ENCODE measurements at places on chromosomes 3 and 15. TPM values are rescaled to one million over a fixed set of nuclear protein-coding genes. Genes with fewer than 3 reads are reported as not detected.

DNA sequence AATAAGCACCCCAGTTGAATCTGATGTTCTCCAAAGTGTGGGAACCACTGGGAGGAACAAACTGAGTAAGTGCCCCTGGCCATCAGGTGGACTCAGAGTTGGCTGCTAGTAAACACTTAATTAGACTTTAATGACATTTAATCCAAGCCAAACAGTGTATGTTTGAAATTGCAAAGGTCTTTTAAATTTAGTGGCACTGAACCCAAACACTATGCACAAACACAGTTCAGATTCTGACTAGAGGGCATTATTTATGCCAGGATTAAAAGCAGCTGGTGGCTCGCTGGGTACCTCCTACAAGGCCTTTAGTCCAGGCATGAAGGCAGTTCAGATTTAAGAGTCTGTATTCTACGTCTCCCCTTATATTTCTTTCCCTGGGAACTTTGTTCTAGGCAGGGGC lies 264.8 kb downstream of the CLSTN2 start:
- no peak for DNase-seq

GRCh38 chr3:52109611-52110301 lies 44.5 kb downstream of the POC1A start:
- peak; percentile 65 for DNase-seq

DNA sequence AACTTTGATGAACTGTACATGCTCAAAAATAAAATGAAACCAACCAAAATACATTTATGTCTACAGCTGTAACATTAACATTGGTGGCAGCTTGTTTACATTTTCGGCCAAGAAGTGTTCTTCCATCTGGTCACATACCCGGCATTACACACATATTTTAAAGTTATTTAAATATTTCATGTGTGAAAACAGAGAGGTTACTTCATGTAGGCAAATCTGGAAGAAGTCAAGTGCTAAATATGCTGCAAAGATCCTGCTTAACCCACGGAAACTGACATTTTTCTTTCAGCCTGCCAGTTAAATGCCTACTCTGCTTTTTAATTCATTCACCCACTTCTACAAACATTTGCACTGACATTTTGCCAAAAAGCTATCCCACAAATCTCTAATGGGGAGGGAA lies 69.7 kb downstream of the MB21D2 start:
- peak; percentile 48 for DNase-seq

The LRRC15 gene
- 10.0 TPM for total RNA-seq

The EXD1 gene
- not detected for total RNA-seq

DNA sequence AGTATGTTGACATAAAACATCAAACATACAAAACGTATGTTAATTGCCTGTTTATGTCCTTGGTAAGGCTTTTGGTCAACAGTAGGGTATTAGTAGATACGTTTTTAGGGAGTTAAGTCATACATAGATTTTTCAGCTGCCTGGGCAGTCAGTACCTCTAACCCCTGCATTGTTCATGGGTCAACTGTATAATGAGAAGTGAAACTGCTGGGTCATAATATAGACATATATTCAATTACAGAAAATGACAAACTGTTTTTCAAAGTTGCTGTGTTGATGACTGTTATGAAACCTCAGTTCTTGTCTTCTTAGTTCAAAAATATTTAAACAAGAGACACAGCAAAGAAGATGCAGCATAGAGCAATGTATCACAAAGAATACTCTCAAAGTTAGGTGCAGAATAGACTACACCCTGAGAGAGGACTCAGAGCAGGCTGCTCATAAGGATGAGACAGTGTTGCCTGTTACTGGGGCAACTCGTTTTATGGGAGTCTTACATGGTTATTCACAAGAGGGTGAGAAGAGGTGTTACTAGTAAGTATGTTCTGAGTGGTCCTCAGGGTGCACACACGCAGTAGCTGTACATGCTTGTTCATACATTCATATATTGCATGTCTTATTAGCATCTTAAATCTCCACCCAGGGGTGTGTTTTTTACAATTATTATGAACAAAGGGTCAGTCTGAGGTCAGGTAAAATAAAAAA lies 53.1 kb upstream of the ADAMTS17 start:
- DNase-seq = no peak

The ERC2 gene
- total RNA-seq = 0.09 TPM

DNA sequence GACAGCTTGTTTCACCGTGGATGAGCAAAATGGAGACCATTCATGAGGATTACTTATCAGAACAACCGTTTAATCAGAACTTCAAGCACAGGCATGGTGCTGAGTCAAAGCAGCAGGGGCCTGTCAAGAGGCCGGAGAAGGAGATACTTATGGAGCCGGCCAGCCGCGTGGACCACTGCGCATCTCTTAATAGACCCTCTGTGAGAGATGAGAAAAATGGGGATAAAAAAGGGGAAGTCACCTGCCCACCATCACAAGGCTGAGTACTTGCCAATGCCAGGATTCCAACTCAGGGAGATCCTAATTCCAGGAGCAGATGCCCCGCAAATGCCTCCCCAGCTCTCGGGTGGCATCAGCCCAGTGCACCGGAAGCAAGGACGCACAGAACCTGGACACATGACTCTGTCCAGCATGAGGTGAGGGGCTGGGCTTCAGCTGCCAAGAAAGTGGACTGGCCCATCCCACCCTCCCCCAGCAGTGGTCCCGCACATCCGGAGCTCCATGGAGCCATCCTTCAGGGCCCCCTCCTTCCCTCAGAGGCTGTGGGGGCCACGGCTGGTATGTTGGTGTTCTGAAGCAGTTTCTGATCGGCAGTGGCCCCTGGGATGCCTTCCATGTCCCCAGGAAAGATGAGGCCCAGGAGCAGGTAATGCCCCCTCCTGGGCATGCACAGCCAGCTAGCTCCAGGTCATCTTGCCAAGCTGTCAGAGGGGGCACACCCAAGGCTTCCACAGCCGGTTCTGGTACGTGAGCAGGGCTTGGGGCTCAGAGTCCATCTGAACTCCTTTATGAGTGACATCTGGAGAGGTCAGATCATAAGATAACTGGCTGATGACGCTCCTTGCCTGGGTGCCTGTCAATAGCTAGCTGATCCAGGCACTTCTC lies 143.8 kb downstream of the ATP10A start:
- DNase-seq = no peak

GRCh38 chr3:141804778-141805639 lies 41.8 kb downstream of the GRK7 start:
- DNase-seq = no peak

DNA sequence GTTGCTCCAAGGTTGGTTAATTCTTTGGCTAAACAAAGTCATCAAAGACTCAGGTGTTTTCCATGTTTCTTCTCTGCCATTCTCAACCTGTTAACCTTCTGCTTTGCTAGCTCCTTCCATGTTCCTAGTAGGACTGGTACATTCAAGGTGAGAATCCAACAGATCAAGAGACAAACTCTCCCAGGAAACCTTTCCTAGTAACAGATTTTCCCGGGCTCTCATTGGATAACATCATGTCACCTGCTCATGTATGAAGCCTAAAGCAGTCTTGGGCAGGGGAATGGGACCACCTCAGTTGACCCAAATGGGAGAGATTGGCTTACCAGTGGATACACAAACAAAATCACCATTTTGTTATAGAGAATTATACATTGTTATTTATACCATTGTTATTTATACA lies 14.9 kb downstream of the SEMA6D start:
- DNase-seq = no peak

DNA sequence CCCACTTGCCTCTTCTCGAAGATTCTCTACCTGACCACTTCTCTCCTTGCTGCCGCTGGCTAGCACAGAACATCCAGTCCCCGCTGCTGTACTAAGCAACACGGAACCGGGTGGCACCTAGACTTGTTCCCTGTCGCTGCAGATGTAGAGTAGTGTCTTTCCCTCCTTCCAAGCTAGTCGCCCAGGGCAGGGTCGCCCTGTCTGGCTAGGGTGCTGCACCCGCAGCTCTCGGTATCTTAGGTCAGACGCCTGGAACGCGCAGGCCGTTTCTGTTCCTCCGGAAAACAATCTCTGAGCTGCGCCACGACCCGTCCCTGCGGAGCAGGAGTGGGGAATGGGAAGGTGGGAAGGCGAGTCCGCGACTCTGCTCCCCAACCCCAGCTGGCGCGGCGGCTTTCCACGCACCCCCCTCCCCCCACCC lies 758 bp upstream of the SNX33 start:
- no peak for DNase-seq

The TRIM71 gene
- total RNA-seq = not detected

DNA sequence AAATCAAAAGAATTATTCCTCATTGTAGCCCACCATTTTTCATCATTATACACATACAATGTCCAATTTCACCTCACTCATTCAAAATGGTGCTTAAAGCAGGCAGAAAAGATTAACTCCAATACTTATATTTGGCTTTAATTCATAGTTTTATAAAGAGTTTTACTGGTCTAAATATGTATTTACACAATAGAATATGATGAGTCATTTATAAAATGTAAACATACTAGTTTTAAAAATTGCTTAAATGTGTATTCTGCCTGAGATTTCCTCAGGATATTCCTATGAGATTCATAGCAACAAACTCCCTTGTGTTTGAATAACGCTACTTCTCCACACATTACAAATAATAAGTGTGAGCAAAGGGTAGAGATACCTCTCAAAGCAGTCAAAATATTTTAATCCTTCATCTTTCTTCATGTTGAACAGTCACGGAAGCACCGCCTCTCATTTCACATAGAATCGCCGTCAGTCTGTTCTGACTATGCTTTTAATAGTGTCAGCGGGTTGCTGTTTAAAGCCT lies 75.7 kb upstream of the GBE1 start:
- no peak for DNase-seq

- DNase-seq = no peak
These were observed 959 bp downstream of the TPM1 start for GRCh38 chr15:63043335-63044076.

DNA sequence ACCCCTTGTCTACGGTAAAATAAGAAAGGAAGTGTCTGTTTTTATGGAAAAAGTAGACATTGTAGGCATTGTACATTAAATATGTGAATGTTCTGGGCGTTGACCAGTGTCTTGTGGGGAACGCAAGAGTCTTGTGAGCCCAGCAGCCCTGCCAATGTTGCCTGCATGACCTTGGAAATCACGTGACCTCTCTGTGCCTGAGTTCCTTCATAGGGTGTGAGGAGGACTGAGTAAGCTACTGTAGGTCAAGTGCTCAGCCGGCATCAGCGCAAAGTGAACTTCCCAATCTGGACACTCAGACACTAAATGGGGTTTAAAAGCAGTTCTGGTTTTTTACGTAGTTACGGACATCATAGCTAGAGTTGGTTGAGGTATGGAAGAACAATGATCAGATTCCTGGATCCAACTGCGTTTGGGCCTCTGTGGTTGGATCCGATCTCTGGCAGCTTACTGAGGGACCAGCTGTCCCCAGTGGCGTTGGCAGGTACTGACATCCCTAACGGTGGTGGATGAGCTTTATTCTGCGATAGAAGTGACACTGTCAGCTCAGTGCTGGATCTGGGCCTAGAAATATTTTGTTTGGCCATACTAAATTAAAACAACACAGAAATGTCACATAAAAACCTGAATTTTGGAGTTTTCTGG lies 63.8 kb downstream of the SPSB4 start:
- DNase-seq = no peak

GRCh38 chr15:25933456-25934158 lies 70.5 kb upstream of the ATP10A start:
- peak; percentile 87 for DNase-seq
